Endothelial cell of umbilical vein (primary cell): ENCODE measurements at places on chromosomes 12 and 14. TPM values are rescaled to one million over a fixed set of nuclear protein-coding genes. Genes with fewer than 3 reads are reported as not detected.

- no peak for DNase-seq
Observed at GRCh38 chr12:69765515-69765914, 26.9 kb downstream of the RAB3IP start.

- DNase-seq = no peak
Observed at GRCh38 chr14:96385385-96385784, 6.5 kb upstream of the AK7 start.

CATSPERB gene
- total RNA-seq = not detected in 2 replicates

- DNase-seq = no peak
Observed at GRCh38 chr12:119096429-119097202, 82.1 kb upstream of the HSPB8 start.

GRCh38 chr14:90615517-90616060 is 200.6 kb downstream of the TTC7B start:
- peak; percentile 78 for DNase-seq

- DNase-seq = no peak
Observed at GRCh38 chr12:30823156-30823699, 68.5 kb upstream of the CAPRIN2 start.

GRCh38 chr12:122841544-122842321 is 6.5 kb downstream of the HIP1R start:
- no peak for DNase-seq

APOF gene
- not detected in 2 replicates for total RNA-seq

WASHC4 gene
- total RNA-seq = 99.8 and 123 TPM in 2 replicates
